Upper lobe of right lung (tissue), 1 donor: ENCODE measurements at places on chromosomes 1 and 21. TPM values are rescaled to one million over a fixed set of nuclear protein-coding genes. Genes with fewer than 3 reads are reported as not detected.

The ANXA9 gene
- total RNA-seq, result 1.2 TPM

The BTBD8 gene
- total RNA-seq, result 5.1 TPM

The FAM89A gene
- total RNA-seq, result 41.4 TPM

The HTR6 gene
- total RNA-seq, result not detected

The ANKRD34A gene
- 0.69 TPM for total RNA-seq

The WARS2 gene
- total RNA-seq, result 13.4 TPM

The CFHR2 gene
- not detected for total RNA-seq

DNA sequence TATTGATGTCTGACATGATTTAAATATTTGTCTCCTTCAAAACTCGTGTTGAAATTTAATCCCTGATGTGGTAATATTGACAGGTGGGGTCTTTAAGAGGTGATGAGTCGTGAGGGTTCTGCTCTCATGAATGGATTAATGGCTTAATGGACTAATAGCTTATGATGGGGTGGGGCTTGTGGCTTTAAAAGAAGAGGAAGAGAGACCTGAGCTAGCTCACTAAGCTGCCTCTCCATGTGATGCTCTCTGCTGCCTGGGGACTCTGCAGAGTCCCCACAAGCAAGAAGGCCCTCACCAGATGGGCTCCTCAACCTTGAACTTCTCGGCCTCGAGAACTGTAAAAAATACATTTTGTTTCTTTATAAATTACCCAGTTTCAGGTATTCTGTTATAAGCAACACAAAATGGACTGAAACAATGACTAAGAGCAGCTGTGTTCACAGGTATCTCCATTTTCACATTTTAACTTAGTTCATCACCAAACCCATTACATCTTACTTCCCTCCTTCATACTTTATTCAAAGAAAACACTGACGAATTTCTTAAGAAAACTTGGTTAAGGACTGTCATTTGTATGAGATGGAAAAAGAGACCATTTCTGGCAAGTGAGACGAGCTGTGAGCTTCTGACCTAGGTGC lies 12.1 kb upstream of the AIM2 start:
- no peak for DNase-seq

DNA sequence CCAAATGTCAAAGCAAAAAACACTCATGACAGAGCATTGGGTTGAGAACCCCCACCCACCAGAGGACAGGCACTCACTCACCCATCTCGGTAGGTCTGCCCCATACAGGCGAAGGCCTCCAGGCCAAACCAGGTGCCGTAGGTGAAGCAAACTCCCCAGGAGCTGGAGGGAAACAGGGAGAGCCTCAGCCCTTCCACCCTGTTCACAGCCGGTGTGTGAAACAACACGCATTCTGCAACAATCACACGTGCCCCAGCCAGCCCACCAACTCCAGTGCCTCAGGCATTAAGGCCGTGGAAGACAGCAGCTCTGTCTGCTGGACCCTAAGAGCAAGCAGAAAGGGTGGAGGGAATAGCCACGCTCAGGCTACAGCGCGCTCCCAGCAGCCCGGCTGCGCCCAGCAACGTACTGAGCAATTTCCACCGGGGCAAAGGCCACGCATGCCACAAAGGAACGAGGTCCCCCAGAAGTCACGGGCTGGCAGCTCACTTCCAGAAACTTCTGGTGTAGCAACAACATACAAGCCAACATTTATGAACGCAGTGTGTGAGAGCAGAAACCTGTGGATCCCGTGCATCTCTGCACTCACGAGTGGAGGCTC lies 11.4 kb upstream of the SPATC1L start:
- DNase-seq, result peak; percentile 43

DNA sequence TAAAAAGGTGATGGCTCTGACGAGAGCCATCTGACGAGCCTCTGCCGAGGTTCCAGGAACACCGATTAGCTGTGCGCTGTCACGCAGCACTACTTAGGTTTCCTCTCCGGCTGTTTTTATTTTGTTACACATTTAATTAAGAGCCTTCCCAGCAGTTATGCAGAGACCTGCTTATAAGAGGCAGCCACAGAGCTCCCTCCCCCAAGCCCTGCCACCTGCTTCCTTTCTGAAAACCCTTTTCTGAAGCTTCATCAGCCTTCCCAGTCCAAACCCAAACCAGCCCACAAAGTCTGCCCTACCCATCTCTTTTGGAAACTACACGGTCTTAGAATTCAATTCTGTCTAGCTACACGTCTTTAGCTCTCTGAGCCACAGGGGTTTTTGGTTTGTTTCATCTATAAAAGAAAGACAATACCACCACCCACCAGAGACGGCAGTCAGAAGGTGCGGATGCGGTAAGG lies 49.1 kb downstream of the ERI3 start:
- DNase-seq, result no peak

DNA sequence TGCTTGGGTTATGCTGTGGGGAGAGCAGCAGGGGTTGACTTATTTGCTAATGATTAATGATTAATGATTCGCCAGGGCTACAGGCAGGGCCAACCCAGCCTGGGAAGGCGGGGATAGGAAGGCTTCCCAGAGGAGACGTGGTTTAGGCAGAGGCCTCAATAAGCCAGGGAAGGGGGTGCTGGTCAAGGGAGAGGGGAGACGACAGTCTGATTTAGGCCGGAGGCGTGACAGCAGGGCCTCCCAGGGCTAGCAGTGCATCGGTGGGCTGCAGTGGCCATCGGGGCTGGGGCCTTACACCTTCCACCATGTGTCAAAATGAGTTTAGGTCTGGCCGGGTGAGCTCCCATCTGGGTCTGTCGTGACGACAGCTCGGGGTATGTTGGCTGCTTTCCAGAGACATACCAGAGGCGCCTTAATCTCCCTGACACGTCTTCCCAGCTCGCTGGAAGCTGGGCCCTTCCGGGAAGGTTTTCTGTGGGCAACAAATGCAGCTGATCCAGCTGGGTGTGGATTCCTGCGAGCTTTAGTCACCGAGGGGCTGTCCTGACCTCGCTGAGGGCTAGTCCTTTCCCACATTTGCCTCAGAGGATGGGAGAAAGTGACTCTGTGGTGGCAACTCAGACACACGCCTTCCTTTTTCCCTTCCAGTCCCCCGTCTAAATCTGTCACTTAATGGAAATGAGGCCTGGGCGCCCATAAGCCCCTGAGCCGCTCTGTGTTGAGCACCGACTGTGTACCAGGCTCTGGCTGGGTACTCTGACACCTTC lies 3.7 kb upstream of the SLC1A7 start:
- DNase-seq, result peak; percentile 75

- DNase-seq, result no peak
These were observed 804 bp upstream of the IKBKE start for GRCh38 chr1:206469411-206469932.

DNA sequence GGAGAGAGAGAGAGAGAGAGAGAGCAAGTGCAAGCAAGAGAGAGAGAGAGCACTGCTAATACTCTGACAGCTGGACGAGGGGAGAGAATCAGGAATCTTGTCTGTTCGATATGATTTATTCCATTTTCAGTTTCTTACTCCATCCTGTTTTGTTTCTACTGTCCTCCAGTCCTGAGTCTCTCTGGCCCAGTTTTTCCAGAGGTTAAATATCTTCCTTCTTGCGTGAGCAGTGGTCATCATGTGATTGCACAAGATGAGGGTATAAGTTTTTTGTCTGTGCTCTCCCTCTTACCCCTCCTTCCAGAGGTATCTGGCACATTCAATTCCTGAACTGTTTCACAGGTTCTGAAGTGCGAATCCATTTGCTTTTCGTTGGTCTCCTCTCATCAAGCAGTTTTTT lies 16.8 kb downstream of the UBE2U start:
- no peak for DNase-seq

DNA sequence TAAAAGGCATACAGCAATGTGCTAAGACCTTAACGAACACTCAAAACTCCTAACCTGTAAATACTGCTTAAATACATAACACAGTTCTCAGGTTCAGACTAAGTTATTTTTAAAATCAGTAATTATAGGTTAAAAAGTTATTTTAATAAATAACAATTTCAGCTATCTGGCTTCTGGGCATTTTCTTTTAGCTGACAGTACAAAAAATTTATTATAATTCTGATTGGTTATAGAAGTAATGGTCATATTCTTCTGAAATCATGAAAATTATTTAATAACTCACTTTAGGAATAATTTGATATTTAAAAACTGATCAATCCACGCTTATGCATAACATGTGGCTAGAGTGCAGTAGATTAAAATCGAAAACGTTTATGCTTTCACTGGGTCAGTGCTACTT lies 10.7 kb downstream of the RGS18 start:
- no peak for DNase-seq

- DNase-seq, result no peak
These were observed 9.1 kb upstream of the SRSF10 start for GRCh38 chr1:23989263-23989662.

- DNase-seq, result no peak
These were observed 51.0 kb downstream of the NME7 start for GRCh38 chr1:169316556-169316955.
